ENCODE measurements at places on chromosomes 4 and X.
A peak's percentile ranks its signal among the peaks of the same experiment; 100 is the strongest.

GRCh38 chr4:18134111-18134510 lies 112.6 kb upstream of the LCORL start:
- no peak for DNase-seq

DNA sequence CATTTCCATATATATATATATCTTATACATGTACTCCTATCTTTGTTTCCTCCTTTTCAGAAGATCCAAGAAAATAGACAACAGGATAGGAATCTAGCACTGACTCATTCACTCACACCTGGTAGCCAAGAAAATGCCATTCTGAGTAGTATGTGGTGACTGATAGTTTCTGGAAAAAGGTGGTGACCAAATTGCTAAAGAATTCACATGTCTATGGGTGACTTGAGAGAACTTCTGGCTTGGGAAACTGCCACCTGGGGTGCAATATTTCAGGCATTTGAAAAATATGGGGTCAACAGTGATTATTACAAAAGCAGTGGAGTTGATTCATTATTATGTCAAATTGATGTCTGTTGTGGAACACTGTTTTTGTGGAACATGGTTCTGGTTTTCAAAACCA lies 605.1 kb downstream of the PCDH18 start:
- no peak for DNase-seq

- no peak for DNase-seq
Measured at GRCh38 chr4:8082517-8083055, 76.0 kb downstream of the ABLIM2 start.

DNA sequence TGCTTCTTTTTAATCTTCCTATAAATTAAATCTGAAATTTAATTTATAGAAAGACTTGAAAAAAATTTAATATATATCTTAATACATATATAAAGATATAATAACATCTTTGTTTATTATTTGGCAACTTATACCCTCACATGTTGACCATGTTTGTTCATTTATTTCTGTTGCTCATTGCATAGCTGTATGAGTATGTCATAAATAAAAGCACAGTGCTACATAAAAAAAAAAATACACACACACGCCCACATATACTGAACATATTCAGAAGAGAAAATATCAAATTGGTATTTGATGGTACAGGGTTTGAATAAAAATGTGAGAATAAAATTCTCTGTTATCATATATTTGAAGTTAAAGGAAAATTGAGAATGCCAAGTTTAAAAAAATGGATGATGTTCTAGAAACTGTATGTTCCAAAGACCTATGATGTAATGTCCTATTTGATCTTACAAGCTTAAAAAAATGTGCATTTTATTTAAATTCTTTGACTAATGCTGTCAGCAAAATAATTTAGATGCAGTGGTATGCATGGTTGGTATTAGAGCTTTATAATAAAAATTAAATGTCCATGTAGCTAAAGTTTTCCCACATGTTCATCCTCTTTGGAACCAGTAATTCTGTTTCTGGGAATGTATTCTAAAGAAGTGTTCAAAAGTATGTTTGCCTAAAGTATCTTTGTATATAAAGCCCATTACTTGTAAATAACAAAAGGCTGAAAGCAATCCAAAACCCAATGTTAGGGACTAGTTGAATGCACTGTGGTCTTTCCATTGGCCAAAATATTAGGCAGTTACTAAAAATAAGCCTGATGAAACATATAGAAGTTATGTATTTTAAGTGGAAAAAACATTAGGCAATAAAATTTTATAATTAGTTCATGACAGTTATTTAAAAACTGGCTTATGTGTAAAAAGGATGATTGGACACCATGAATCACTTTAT lies 12.9 kb downstream of the TMEM184C start:
- no peak for DNase-seq

DNA sequence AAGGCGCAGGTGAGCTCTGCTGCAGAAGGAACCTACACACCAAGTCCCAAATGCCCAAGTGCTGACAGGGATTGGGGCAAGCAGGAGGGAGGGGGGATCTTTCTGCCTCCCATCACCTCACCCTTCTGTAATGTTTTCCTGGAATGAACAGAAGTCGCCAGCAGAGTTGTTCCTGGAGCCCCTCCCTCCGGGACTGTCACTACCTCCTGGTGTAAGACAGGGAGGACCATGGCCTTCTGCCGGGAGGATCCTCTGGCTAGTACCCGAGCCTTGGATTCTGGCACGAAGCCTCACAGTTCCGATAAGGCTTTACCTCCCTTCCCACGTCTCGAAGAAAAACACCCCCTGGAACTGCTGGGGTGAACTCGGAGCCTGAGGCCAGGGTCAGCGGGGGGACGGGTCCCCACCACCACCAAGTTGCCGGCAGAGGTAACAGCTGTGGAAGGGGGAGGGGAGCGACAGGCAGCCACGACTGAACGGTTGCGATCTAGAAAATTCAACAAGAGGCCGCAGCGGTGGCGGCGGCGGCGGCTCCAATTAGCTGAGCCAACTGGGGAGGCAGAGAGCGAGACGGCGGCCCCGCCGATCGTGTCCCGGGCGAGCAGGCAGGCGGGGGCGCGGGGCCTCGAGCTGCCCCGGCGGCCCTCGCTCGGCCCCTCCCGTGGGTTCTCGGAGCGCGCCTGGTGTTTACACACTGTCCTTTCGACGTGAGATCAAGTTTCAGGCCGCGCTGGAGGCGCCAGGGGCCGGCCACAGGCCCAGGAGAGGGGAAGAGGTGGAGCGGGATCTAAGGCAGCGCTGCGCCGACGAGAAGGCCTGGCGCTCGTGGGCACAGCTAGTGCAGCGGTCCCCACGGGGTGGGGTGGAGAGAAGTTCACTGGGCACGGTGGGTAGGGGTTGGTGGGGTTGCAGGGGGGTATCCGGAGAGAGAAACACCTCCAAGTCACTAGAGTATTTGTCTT lies 53.7 kb upstream of the BCOR start:
- peak; percentile 11 for DNase-seq

- no peak for DNase-seq
Measured at GRCh38 chr4:124937993-124938392, 225.5 kb upstream of the ANKRD50 start.

GRCh38 chr4:105715692-105716278 lies 7.2 kb downstream of the GSTCD start:
- peak; percentile 23 for DNase-seq

GRCh38 chr4:6047130-6047673 lies 29.0 kb upstream of the C4orf50 start:
- DNase-seq, result no peak

DNA sequence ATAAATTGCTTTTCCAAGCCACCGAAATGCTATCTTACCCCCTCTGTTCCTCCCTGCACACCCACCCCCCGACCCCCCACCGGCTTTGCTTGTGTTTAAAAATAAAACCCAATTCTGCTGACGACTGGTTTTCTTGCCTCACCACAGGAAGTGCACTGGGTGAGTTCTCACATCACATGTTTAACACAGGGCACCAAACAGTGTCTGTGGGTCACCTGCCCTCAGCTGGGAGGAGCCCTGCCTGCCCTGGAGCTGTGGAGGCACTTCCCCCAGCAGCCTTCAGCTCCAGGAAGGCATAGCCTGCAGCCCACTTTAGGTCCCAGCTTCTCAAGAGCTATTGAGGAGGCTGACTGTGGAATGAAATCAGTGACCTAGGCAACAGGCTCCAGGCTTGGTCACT lies 8.8 kb downstream of the TMEM255A start:
- DNase-seq, result peak; percentile 29

GRCh38 chrX:104351173-104351769 lies 96.5 kb upstream of the ESX1 start:
- DNase-seq, result no peak

DNA sequence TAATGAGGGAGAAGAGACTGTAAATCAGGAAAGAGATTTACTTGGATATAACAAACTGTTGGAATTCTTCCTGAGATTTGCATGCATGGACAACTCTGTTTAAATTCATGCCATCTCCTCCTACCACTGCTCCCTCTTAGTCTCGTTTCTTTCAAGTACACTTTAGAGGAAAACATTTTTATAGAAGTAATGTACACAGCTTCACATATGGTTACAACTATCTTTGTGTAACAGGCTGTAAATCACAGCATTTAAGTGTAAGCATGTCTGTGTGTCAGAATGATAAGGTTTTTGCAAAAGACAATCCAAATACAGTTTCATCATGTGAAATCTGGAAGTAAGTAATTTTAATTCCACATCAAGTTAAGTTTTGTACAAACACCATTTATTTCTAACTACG lies 21.5 kb upstream of the ENPEP start:
- no peak for DNase-seq

DNA sequence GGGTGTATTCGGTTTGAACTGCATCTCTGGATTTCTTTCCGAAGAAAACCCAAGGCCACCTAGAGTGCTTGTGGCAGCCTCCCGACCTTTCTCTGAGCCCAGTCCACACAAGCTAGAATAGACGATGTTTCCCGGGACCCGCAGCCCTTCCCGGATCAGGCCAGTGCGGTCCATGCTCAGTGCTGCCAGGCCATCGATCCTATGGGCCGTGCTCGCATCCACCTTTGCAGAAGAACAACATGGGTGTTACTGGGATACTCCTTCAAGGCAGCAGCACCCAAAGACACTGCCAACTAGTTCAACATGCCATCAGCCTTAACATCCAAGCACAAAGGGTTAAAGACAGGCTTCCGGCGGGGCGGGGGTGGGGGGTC lies 22.8 kb downstream of the BCOR start:
- DNase-seq, result no peak

DNA sequence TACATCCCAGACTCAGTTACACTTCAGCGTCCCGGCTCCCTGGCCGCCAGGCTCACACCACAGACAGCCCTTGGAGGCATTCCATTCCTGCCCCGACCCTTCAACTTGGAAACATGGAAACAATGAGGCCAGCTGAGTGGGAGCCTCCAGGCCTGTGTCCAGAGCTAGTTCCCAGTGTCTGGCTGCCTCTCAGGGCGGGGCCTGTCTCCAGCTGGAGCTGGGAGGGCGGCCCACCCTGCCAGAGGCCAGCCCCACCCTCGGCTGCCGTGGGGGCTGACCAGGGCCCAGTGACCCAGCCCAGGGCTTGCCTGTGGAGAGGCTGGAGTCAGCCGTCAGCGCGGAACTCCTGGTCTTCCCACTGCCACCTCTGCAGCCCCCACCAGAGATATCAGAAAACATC lies 37.4 kb upstream of the SPON2 start:
- DNase-seq, result no peak

DNA sequence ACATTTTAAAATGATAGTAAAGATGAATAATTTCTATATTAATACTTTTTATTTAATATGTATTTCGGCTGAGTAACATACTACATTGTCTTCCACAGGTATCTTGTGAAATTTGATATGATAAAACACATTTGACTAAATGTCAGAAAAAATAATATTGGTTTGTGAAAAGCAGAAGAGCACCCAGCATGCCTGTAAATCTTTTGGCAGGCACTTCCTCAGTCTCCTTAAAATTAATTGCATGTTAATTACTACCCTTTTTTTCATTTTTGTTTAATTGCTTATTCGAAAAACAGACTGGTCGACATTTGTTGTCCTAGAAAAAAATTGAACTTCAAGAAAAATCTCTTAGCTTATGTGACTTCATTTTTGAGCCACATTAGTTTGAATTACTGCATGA lies 40.6 kb downstream of the CLCN3 start:
- no peak for DNase-seq

GRCh38 chrX:69153060-69153730 lies 12.1 kb downstream of the PJA1 start:
- no peak for DNase-seq

GRCh38 chrX:122248681-122249080 lies 935.4 kb upstream of the GRIA3 start:
- no peak for DNase-seq

- no peak for DNase-seq
Measured at GRCh38 chr4:85496126-85496849, 21.3 kb downstream of the ARHGAP24 start.

- no peak for DNase-seq
Measured at GRCh38 chr4:67456577-67457196, 88.6 kb downstream of the CENPC start.

GRCh38 chr4:37338972-37339371 lies 94.4 kb downstream of the NWD2 start:
- no peak for DNase-seq

DNA sequence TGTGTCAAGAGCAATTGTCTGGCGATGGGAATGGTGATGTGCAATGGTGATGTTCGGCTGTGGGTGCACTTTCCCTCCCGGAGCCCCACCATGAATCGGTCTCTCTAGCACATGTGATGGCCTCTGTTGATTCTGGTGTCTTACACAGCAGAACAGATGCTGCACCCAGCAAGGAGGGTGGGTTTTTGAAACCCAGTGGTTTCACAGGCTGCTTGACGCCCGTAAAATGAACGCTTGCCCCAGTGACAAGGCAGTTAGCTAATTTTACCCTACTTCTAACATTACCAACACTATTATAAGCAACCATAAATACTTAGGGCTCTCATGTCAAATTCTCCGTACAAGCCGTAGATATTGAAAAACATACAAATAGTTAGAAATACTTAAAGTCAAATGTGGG lies 5.9 kb upstream of the ANOS1 start:
- no peak for DNase-seq

GRCh38 chrX:112822892-112823291 lies 17.7 kb downstream of the AMOT start:
- DNase-seq, result no peak

DNA sequence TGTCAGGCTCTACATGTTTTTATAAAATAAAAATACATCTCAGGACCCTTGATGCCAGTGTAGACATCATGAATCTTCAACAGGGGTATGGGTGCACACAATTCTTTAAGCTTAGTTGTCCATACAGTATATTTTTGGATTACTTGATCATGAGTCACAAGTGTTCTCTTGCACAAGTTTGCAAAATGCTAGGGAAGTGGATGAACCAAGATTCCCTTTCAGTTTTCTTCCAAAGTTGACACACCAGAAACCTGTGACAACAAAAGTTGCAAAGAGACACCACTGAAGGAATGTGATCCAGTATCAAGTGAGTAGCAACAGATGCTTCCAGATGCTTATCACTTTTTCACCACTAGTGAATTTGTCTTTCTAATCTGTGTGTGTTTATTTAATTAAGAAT lies 1021.2 kb downstream of the PCDH7 start:
- no peak for DNase-seq

GRCh38 chrX:48999030-48999429 lies 3.0 kb downstream of the GRIPAP1 start:
- DNase-seq, result no peak

- DNase-seq, result no peak
Measured at GRCh38 chrX:64976673-64977040, 407 bp upstream of the ZC4H2 start.

- no peak for DNase-seq
Measured at GRCh38 chrX:49233176-49233575, at the start of gene CACNA1F. TSS of gene CACNA1F (minus strand) at chrX:49233340. CDS start at chrX:49233309, 31 bp downstream.
